ENCODE measurements at places on chromosomes 7 and 10.

DNA sequence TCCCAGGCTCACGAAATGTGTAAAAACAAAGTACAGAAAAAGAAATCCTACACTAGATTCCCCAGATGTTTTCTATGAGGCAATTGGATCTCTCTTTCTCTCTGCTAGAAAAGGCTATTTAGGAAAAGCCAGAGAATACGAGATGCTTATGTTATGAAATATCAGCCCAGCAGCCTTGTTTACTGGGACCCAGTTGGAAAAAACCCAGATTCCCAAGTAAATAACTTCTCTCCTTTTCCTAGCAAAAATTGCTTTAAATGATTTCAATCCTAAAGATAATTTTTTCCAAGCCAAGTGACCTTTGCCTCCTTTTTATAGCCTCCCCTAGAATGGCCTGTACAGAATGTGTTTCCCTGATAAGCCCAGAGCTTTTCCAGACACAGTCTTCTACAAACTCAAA lies 199.3 kb downstream of the PLXNA4 start:
- no peak for DNase-seq

- no peak for DNase-seq
Measured at GRCh38 chr10:20778008-20778757, 118.9 kb downstream of the NEBL start.

DNA sequence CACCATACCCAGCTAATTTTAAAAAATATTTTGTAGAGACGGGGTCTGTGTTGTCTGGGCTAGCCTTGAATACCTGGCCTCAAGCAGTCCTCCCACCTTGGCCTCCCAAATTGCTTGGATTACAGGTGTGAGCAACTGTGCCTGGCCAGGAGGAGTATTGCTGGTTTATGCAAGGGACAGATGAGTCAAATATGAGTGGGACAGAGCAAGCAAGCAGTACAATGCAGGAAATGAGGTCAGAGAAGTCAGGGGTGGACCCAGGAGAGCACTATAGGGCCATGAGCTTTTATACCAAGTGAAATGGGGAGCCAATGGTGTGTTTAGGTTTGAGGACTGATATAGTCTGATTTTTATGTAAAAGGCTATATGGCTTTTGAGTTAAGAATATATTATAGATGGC lies 6.3 kb downstream of the TSPAN13 start:
- DNase-seq = no peak

DNA sequence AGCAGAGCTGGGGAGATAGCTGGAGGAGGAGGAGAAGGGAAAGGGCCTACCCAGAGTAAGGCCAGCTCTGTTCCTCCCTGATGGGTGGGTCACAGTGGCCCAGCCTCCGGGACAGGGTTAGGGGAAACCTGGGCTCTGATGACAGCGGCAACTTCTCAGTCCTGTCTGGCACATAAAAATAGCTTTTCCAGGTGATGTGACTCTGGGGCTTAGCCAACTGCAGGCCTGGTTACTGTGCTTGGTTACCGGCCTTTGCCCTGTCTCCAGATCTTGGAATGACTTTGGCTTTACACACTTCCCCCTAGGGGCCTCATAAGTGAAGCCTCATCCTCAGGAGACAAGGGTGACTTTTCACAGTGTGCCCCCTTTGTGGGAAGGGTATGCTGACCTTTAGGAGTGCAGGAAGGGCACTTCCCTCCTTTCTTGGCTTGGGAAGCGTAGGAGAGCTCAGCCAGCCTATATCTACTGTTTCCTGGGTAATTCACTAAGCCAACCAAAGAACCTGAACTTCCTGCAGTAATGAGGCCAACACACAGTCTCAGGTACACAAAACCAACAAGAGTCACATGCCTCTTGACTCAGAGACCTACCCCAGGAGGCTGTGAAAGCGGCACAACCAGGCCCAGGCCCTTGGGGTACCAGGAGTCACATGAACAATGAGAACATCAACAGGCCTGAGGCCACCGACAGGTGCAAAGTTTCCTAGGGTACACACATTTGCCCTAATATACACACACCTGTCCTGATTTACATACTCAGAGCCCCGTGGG lies 11.7 kb upstream of the HILPDA start:
- no peak for DNase-seq

GRCh38 chr7:40836218-40836617 lies 701.4 kb downstream of the SUGCT start:
- no peak for DNase-seq

DNA sequence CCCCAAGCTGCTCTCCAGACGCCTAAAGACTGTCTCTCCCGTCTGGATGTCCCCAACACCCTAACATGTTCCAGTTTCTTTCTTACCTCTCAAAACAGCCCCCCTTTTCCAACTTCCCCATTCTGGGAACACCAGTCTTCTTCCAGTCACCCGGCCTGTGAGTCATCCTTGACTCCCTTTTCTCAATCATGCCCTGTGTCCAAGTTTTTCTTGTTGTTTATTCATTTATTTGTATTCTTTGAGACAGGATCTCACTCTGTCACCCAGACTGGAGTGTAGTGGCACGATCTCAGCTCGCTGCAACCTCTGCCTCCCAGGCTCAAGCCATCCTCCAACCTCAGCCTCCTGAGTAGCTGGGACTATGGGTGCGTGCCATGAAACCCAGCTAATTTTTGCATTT lies 15.6 kb downstream of the SNX10 start:
- no peak for DNase-seq

- DNase-seq = no peak
Measured at GRCh38 chr7:28132959-28133870, 47.4 kb downstream of the JAZF1 start.

DNA sequence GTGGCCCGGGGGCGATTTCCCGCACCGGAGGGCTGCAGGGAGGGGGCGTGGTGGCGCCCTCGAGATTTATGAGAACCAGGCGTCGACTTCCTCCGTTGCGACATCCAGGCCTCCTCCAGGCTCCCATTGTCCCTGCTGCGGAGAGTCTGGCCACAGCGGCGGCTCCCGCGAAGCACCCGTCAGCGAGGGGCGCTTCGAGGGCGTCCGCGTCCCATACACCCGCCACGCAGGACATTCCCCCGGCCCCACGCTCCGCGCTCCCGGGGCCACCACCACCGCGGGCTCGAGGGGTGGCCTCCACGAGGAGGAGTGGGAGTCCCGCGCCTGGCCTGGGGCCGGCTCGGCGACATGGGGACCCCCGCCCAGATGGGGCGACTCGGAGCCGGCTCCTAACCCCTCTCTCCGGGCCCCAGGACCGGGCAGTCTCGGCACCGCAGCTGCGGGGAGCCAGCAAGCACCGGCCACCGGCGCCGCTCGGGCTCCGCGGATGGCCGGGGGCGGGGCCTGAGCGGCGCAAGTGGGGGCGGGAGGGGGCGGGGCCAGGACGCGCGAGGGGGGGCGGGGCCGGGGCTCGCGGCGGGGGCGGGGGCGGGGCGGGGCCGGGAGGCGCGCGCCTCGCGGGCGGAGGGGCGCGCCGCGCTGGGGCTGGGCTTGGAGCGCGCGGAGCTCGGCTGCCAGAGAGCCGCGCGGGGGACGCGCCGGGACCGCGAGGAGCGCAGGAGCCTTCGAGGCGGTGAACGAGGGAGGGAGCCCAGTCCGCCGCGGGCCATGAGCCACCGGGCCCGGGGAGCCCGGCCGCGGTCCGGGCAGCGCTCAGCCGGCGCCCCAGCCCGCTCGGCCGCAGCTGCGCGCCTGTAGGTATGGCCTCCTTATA lies at the start of gene SH2B2:
SH2B2 (plus strand) TSS at position 632 of the 874 bp plus-strand sequence. CDS start 13,683 bp downstream, outside the sequence.
- peak; percentile 41 for DNase-seq

DNA sequence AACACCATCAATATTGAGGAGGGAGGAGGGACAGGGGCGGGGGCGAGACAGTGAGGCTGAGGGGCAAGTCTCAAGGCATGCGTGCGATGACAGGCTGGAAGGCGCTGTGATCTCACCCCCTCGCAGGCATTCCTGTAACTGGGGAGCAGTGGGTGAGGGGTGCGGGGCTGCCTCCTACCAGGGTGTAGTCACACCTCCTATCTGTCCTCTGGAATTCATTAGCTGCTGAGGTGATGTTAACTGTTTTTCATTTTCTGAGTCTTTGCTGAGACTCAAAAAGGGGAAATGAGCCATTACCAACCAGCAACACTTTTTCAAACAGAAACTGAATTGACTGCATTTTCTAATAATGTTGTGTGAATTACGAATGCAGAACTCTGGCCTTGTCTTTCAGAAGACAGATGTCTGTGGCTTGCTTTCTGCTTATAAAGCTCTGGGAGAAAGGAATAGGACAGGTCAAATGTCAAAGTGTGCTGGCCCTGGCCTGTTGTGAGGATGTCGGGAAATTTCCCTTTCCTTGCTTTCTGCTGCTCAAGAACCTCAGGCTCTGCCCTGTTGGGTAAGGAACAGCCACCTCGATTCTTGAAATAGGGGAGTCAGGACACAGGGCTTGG lies 23.7 kb upstream of the CDH23 start:
- DNase-seq = no peak

DNA sequence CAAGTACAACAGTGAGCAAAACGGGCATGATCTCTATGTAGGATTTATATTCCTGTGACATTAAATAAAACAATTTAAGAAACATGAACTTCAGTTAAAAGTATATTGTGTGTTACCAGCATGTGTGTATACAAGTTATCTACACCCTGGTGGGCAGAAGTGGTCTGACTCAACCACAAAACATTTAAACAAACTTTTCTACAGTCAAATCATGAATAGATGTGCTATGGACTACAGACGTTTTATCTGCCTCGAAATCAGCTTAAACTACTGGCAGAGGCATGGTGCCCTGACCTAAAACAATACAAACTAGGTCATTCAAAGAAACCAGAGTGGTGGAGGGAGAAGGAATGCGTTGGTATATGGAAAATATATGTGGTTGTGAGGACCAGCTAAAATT lies 3.6 kb downstream of the ARL3 start:
- no peak for DNase-seq

GRCh38 chr10:79202188-79203013 lies 133.6 kb downstream of the ZMIZ1 start:
- DNase-seq = no peak

DNA sequence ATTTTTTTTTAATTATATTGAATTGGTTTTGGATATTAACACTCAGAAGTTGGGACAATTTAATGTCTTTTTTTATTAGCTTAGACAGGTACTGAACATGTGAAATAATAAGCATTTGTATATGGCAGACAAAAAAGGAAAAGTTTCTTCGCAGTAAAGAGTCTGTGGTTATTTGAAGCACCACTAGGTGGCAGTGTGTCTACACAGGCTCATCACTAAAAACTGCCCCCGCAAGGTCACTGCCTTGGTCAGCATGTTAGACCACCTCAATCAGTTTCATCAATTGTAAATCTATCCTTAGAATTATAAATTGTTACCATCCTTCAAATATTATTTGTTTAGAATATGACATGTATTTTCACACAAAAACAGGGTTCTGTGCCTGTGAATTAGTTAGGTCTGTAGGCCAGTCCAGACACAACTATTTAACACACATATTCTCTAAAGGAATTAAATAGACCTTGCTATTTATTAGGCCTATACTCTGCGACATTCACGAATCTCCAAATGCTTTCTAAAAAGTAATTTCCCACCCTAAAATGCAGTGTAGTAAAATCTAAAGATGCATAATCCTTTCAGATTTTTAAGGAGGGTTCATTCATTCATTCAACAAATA lies 17.0 kb downstream of the PNLIPRP3 start:
- DNase-seq = no peak

DNA sequence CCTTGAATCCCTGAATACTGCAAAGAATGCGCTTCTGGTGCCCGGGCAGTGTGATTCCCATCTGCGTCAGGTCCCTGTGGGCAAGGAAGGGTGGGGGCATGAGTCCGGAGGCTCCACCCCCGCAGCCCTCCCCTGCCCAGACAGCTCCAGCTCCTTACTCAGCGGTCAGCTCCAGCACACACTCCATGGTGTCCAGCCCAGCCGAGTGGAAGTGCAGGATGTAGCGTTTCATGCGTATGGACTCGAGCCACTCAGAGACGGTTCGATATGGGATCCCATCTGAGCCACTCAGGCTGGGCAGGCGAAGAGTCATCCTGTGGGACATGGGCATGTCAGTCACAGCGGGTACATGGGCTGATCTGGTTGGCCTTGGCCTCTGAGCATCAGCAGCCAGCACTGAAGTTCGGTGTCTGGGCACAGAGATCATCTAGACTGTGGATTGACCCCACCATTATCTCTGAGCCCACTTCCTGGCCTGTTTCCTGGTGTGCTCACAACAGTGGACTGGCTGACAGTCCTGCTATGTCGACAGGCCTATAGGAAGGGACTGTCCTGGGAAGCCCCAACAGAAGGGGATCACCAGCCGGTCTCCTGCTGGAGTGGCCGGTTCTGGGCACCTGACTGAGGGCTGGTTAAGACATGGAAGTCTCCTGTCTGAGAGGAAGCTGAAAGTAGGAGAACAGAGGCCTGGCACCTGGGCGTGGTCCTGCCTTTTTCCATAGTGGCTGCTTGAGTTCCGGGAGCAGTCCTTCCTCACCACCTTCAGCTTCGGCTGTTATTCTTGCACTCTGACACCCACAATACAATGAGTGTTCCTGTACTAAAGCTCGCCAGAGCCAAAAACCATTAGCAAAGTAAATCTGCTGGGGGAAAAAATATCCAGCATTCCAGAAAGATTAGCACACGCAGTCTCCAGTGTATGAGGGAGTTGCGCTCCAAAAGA lies 10.6 kb downstream of the ZYX start:
- no peak for DNase-seq

GRCh38 chr7:155470686-155471638 lies 13.0 kb downstream of the EN2 start:
- DNase-seq = no peak

GRCh38 chr7:110786328-110786965 lies 304.5 kb upstream of the LRRN3 start:
- DNase-seq = no peak

- DNase-seq = no peak
Measured at GRCh38 chr7:46286356-46286755, 365.3 kb upstream of the IGFBP3 start.

DNA sequence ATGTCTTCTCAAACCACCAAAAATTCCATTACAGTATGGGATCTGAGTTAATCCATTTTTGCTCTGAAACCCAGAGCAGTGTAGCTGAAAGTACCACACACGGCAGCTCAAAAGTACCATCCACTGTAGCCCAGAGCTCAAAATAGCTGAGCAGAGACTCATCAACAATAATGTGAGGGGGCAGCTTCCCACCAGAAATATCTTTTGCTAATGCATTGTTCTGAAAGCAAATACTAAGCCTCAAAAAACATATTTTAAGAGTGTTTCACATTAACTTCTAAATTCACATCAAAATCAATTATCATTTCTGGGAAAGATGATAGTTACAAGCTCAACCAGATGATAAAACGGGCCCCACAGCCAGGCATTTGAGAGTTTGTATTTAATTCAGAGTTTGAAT lies 73.7 kb downstream of the ABLIM1 start:
- DNase-seq = no peak

DNA sequence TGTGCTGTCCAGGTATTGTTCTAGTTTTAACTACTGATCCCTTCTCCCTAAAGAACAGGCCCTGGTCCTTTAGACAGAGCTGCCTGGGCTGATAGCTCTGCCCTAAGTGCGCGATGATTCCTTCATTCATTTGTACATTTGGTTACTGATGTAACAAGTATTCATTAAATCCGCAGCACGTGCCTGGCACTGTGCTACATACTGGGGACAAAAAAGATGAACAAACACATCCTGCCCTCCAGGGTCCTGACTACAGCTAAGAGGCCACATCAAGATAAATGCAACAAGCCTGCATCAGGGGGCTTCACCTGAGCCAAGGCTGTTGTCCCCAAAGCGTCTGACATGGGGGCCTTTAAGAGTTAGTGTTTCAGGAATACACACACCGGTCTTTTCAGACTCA lies 99.0 kb upstream of the PODXL start:
- DNase-seq = no peak
